ENCODE measurements at places on chromosomes 1 and 21. TPM values are rescaled to one million over a fixed set of nuclear protein-coding genes. Genes with fewer than 3 reads are reported as not detected.

The CD52 gene
- not detected for total RNA-seq

- no peak for DNase-seq
- no peaks in the 10 kb centered on the region for H3K36me3 ChIP-seq
- H3K4me1 ChIP-seq, result no peaks in the 10 kb centered on the region
- no peak overlapping the region for H3K4me3 ChIP-seq
- H3K27me3 ChIP-seq, result no peaks in the 10 kb centered on the region
- no peak overlapping the region for H3K27ac ChIP-seq
Observed at GRCh38 chr1:216560527-216560926, 137.3 kb upstream of the USH2A start.

DNA sequence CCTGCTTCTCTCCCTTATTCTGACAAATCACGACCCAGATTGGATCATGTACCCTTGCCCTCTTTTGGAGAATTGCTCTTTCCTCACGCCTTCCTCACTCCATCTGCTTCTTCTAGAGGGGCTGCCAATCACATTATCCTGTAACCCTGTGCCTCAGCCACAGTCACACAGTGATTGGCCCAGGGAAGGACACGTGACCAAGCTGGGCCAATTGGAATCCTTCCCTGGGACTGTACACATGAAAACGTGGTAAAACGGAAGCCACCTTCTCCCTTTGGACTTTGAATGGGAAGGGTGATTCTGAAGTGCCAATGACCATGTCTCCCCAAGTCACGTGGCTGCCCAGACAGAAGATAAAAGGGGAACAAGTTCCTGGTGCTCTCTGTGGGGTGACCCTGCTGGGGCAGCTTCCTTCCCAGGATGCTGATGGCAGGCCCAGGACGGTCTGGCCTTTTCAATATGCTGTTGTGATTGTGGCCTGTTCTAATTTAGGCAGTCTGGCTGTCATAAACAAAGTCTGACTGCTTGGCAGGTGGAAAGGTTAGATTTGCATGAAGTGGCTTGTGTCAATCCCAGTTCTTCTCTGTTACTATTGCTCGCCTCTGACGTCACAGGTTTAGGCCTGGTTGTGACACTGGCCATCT, 92.9 kb downstream of the UBIAD1 start:
- H3K4me3 ChIP-seq, result no peak overlapping the region
- H3K27me3 ChIP-seq, result no peaks in the 10 kb centered on the region

DNA sequence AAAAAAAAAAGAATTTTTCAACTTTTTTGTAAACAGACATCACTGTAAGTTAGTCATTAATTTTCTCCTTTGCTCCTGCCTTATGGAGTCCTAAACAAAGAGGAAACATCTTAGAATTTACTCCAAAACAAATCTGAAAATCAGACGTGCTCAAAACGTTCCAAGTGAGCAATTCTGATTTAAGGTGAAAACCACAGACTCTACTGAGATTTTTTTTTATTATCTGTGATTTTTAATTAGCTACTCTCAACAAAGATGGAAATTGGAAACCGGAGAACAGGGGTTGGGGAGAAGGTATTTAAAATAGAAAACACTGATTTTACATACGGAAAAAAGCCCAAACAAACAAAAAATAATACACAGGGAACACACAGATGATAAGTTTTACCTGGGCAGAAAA, 7.8 kb upstream of the CTSK start:
- peaks cover 54% of the 10 kb centered on the region for H3K36me3 ChIP-seq
- no peak overlapping the region for H3K4me3 ChIP-seq
- no peaks in the 10 kb centered on the region for H3K4me1 ChIP-seq
- DNase-seq, result no peak
- H3K27ac ChIP-seq, result no peak overlapping the region

- no peak for DNase-seq
- H3K4me3 ChIP-seq, result no peak overlapping the region
- no peaks in the 10 kb centered on the region for H3K36me3 ChIP-seq
- H3K4me1 ChIP-seq, result no peaks in the 10 kb centered on the region
- H3K27ac ChIP-seq, result no peak overlapping the region
Observed at GRCh38 chr1:3035563-3036446, 14.5 kb downstream of the ACTRT2 start.

DNA sequence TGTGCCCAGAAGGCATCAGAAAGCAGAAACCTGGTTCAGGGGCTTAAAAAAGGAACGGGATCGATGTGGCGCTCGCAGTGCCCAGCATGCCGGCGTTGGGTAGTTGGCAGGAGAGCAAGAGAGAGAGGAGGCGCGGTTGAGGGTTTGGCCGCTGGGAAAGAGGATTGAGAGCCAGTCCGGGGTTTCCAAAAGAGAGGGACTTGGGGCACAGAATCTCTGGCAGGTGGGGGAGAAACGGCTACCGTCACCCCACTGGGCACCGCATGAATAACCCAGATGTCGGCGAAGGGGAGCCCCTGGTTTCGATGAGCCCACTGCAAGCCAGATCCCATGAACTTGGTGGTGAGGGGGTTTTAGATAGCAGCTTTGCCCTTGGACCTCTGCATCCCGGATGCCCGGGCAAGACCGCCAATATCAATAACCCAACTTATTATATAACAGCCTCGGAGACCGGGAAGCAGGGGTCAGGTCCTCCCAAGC, 60.4 kb upstream of the ACOT11 start:
- H3K36me3 ChIP-seq, result no peaks in the 10 kb centered on the region
- no peak overlapping the region for H3K27ac ChIP-seq
- H3K4me1 ChIP-seq, result peaks cover 20% of the 10 kb centered on the region
- peaks cover 3% of the 10 kb centered on the region for H3K27me3 ChIP-seq
- H3K4me3 ChIP-seq, result peak overlapping the region; percentile 53

- H3K27me3 ChIP-seq, result no peaks in the 10 kb centered on the region
- DNase-seq, result no peak
- peaks cover 25% of the 10 kb centered on the region for H3K36me3 ChIP-seq
- H3K4me3 ChIP-seq, result no peak overlapping the region
Observed at GRCh38 chr1:201988601-201989000, 6.2 kb downstream of the RNPEP start.

All from astrocyte (in vitro differentiated cells and primary cell).